ENCODE measurements at places on chromosomes 3 and 15. TPM values are rescaled to one million over a fixed set of nuclear protein-coding genes. Genes with fewer than 3 reads are reported as not detected.

ATP2B2 gene
- not detected for total RNA-seq

DHX30 gene
- total RNA-seq = 60.5 TPM

CCDC33 gene
- total RNA-seq = not detected

LIPC gene
- total RNA-seq = not detected

PRKCD gene
- 16.0 TPM for total RNA-seq

RGMA gene
- 0.83 TPM for total RNA-seq

DNAJC19 gene
- total RNA-seq = 46.9 TPM

ADIPOQ gene
- total RNA-seq = not detected

LHFPL4 gene
- not detected for total RNA-seq

SERINC4 gene
- 0.17 TPM for total RNA-seq

SYNPR gene
- total RNA-seq = not detected

GNAT1 gene
- total RNA-seq = not detected

HES1 gene
- 74.4 TPM for total RNA-seq

LMAN1L gene
- total RNA-seq = not detected

ARHGAP31 gene
- total RNA-seq = 8.7 TPM

MYO5A gene
- total RNA-seq = 79.7 TPM

ECE2 gene
- not detected for total RNA-seq

SAMD7 gene
- not detected for total RNA-seq

POLG gene
- total RNA-seq = 58.3 TPM

LAMB2 gene
- 209 TPM for total RNA-seq

PPP1R14D gene
- total RNA-seq = not detected

ISLR2 gene
- total RNA-seq = not detected

TMEM266 gene
- 0.33 TPM for total RNA-seq

SMCO1 gene
- not detected for total RNA-seq

GOLGA6B gene
- total RNA-seq = not detected

FEZF2 gene
- total RNA-seq = not detected

VILL gene
- total RNA-seq = 2.4 TPM

FBXL22 gene
- total RNA-seq = 0.40 TPM

RAF1 gene
- total RNA-seq = 72.8 TPM

CORO2B gene
- total RNA-seq = 3.2 TPM

UROC1 gene
- not detected for total RNA-seq

GHRL gene
- 0.38 TPM for total RNA-seq

BCHE gene
- not detected for total RNA-seq

CYFIP1 gene
- 158 TPM for total RNA-seq

GOLGA8N gene
- total RNA-seq = 3.8 TPM

TGM5 gene
- not detected for total RNA-seq

CEP97 gene
- 15.7 TPM for total RNA-seq

CISH gene
- total RNA-seq = 1.8 TPM
